ENCODE measurements at places on chromosomes 1 and 21.

DNA sequence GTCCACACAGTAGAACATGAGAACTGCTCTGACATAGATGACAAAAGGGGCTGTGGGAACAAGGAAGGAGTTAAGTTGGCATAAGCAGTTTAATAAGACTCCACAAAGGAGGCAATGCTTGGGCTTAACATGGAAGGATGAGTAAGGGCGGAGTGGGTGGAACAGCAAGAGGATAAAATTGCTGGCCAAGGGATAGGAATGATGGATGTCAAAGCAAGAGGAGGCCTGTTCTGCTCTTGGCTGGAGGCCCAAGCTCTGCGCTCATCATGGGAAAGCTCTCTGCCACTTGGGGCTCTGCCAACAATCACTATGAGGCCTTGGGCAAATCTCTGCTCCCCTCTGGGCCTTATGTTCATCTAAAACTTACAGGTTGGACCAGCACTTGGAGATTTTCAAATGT is 98.3 kb upstream of the CAMK1G start:
- DNase-seq, result no peak

GRCh38 chr1:47443530-47444296 is 5.9 kb downstream of the FOXD2 start:
- no peak for DNase-seq

DNA sequence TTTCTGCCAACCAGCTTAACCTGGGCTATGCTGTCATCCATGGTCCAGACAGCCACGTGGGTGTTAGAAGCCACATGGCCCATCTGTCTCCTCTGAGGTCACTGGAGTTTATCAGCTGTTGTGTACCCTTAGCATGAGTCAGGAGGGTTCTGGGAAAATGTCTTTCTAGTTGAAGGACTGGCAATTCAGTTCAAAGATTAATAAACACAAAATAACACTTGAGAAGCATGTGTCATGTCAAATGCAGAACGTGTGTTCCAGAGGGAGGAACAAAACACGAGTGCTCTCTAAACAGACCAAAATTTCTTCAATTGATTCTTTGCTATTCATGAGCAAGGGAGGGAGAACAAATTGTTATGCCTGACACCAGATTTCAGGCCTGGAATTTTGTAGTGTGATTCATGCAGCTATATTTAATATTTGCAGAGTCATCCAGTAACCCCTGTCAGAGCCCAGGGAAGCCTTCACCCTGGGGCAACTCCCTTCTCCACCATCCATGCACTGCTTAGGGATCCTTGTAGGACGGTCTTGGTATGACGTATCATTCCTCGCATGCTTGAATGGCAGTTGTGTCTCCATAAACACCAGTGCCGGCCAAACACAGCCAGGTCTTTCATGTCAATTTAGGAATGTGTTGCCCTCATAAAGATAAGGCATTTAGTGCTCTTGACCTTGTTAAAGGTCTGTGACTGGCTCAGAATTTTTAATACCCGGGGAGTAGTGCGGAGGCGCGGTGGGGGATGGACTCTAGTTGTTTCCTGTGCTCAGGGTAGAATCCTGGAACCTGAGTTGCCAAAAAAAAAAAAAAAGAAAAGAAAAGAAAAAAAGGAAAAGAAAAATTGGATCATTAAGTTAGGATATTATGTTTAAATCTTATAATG is 27.7 kb upstream of the DYRK1A start:
- DNase-seq, result peak; percentile 89

GRCh38 chr1:116553386-116554115 is 17.3 kb downstream of the CD58 start:
- DNase-seq, result no peak

DNA sequence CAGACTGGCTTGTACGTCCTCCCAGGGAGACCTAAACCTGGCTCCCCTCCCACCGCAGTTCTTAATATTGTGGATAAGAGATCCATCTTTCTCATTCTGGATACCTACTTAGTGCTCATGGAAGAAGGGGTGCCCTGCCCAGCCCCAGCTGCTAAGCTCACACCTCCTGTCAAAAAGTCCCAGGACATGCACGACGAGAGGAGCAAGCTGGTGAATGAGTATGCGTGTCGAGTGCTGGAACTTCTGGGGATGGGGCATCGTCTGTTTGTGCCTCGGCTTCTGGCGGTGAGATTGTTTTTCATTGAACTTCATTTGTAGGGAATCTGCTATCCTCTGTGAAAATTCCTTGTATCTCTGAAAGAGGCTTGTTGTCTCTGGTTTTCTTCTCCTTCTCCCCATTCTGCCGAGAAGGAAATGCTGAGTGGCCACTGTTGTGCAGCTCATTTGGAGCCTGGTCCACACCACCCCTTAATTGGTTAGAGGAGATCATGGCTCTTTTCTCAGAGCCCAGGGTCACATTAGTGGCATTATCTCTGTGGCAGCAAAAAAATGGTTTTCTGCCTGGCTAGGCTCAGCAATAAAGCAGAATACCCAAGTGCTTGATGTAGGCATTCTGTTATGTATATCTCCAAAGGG is 199.4 kb upstream of the CACYBP start:
- DNase-seq, result no peak

DNA sequence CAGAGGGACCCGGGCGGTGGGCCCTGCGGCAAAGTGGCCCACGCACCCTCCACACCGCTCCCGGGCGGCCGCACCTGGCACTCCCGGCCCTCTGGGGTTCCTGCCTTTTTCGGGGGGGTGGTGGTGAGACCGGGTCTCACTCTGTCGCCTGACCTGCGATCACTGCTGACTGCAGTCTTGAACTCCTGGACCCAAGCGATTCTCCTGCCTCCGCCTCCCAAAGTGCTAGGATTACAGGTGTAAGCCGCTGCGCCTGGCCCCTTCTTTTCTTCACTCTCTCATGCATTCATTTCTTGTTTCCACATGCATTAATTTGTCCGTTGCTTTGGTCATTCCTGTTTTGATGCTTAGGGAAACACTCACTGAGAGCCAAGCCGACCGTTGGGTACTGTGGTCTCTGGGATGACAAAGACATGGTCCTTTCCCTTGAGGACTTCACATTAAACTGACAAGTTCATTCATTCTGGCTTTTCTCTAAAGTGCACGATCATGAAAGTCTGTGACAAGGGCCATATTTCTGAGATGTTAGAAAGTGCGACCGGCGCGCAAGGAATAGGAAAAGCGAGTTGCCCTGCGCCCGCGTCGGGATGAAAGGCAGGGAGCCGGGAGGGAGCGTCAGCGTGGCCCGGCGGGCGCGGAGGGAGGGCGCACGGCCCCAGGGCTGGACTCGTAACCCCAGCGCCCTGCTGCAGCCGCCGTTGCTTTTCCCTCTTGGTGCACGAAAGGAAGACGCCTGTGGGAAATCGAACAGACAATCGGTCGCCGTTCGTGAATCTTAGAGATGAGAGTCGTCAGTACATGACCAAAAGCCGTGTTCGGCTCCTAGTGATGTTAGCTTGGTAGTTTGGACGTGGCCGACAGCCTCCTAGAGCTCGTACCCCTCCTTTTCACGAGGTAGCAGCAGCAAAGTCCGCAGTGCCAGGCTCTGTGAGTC is 1.0 kb upstream of the MCOLN2 start:
- DNase-seq, result no peak

GRCh38 chr1:1433804-1434130 is 1.7 kb upstream of the VWA1 start:
- DNase-seq, result no peak

DNA sequence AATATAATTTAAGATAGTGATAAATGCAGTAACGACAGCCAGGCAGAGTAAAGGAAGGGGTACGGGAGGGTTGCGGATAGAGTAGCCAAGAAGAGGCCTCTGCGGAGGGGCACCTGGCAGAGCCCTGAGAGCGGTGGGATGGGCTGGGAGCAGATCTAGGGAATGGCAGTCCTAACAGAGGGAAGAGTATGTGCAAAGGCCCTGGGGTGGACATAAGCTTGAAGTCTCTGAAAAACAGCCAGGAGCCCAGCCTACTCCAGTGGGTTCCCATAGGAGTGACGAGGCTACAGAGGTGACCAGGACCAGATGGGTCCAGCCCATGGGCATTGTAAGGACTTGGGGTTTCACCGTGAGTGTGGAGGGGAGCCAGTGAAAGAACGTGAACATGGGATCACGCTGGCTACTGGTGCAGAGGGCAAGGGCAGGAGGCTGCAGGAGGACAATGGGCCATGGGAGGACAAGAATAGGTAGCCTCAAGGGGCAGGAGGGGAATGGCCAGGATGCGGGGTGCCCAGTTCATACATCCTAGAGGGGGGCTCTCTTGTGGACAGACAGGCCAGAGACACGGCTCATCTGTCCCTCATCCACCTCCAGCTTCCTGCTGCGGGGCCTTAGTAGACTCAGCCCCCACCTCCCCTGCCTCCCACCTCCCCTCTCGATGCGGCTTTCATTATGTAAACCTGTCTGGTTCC is 185.7 kb upstream of the VAMP3 start:
- DNase-seq, result no peak

- DNase-seq, result no peak
These were observed 141.1 kb downstream of the DISP1 start for GRCh38 chr1:222955964-222956363.

- DNase-seq, result no peak
These were observed 49.5 kb downstream of the OLFML2B start for GRCh38 chr1:161973924-161974845.

DNA sequence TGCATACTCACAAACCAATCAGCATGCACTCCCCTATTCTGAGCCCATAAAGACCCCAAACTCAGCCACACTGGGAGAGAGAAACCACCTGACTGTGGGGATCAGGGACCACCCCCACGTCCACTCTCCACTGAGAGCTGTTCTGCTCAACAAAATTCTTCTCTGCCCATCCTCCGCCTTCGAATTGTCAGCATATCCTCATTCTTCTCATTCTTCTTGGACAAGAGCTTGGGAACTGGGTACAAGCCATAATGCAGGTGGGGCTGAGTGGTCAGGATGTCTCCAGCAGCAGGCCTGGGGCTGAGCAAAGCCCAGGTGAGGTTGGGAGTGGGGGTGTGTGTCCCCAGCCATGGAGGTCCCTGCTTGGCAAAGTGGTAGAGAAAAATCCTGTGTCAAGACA is 34.6 kb upstream of the IFNGR2 start:
- no peak for DNase-seq

GRCh38 chr1:205584732-205585131 is 47.1 kb downstream of the ELK4 start:
- no peak for DNase-seq

GRCh38 chr1:23424293-23425192 is at the start of gene TCEA3:
TCEA3 (minus strand) TSS chr1:23424748; CDS start chr1:23424633, 115 bp downstream.
- DNase-seq, result no peak

GRCh38 chr1:170254371-170254770 is 108.6 kb downstream of the NTMT2 start:
- DNase-seq, result no peak
